Astrocyte of the cerebellum (primary cell): ENCODE measurements at places on chromosomes 5 and 9.
A peak's percentile ranks its signal among the peaks of the same experiment; 100 is the strongest.

DNA sequence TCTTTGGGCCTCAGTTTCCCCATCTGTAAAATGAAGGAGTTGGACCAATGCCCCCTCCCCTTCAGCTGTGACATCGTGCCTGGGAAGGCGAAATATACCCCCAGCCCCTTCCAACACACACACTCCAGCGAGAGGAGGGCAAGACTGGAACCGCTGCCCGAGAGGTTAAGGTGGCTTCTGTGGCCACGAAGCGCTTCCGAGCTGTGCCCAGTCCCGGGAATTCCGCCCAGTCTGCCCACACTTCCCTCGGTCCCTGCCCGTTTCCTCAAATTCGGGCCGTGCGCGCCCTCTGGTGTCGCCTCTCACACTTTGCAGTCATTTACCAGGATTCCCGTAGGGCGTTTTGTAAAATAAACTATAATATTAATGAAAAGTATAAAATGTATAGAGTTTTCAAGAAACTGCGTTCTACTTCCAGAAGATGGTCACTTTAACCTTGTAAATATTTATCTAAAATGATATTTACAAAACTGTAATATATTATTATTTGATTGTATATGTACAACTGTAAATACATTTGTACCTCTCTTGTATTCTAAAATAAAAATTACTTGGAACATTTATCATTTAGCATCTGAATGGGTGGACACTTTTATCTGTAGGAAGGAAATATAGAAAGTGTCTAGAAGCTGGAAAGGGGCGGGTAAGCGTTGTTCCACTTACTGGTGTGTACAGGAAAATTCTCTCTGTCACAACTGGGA lies 11.0 kb upstream of the EXOSC2 start:
- DNase-seq: no peak

- DNase-seq: no peak
Measured at GRCh38 chr5:171997011-171997410, 9.4 kb downstream of the FBXW11 start.

GRCh38 chr5:155954701-155955445 lies 372.1 kb upstream of the SGCD start:
- no peak for DNase-seq

DNA sequence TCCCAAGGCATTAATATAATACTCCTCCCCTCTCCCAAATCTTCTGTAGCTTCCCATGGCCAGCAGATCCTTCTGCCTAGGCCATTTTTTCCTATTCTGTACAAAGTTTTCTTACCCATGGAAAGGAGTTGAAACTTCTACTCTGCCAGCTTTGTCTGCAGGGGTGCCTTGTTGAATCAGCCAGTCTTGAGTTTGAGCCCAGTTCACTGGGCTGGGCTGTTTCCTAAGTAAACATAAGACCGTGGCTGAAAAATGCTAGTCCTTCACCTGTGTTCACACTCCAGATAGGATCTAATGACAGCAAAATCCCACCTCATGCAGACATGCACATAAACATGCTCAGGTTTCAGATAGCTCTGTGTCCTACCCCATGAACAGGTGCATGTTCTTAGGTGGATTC lies 10.4 kb downstream of the TEX48 start:
- DNase-seq: peak; percentile 41

DNA sequence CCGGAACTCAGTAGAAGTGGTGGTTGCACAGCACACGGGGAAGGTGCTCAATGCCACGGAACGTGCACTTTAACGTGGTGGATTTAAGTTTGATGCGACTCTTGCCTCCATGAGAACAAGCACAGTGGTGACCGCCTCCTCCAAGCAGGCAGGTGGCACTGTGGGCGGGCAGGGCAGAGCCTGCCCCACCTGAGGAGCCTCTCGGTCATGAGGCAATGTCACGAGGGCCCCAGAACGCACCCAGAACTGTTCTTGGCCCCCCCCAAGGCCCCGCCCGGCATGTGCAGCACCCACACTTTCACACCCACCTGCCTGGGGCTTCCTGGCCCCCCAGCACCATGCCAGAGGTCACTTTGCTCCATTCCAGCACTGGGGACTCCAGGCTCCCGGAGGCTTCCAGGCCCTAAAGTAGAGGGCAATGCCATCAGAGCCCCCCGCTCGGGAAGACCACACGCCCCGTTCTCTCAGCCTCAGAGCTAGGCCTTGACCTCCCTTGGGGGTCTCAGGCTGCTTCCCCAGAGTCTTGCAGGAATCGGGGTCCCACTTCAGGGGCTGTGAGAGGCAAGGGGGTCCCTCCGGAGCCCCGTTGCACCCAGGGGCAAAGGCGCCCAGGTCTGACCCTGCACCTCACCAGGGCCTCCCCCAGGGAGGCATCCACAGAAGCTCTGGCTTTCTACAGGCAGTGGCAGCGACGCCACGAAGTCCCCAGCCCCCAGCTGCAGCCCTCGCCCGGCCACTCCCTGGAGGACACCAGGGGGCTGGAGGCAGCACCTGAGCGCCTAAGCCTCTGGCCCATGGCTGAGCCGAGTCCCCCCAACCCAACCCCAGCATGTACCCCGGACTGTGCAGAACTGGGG lies 14.0 kb downstream of the CCDC187 start:
- no peak for DNase-seq

DNA sequence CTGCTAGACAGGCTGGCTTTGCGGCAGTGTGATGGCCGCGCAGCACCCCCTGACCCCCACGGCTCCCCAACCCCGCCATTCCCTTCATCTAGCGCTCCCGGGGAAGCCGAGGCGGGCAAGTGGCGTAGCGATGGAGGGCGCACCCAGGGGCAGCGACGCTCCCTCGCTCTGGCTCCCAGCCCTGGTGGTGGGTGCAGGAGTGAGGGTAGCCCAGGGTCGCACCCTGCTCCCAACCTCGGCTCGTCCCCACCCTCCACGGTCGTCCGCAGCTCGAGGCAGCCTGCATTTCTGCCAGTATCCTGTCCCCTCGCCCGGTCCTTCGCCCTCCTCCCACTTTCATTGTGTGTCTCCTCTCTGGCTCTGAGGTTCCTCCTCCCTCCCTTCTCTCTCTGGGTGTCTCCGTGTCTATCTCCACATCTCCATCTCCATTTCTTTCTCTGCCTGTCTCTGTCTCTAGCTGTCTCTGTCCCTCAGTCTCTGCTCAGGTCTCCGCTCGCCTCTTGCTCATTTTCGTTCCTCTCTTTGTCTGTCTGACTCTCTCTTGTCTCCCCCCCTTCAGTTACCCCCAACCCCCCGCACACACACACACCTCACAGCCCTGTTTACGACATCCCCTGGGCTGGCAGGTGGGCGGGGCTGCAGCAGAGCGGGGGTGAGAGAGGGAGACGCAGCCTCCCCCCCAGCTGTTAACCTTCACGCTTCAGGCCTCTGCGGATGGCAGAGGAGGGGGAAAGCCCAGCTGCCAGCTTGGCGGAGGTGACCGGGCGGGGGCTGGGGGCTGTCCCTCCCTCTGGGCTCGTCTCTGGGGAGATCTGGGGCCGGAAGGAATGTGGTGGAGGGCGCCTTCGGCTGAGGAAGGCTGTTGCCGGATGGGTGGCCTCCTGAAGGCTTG lies 48.7 kb upstream of the PSD2 start:
- no peak for DNase-seq
